ENCODE measurements at places on chromosomes 6 and 20.

DNA sequence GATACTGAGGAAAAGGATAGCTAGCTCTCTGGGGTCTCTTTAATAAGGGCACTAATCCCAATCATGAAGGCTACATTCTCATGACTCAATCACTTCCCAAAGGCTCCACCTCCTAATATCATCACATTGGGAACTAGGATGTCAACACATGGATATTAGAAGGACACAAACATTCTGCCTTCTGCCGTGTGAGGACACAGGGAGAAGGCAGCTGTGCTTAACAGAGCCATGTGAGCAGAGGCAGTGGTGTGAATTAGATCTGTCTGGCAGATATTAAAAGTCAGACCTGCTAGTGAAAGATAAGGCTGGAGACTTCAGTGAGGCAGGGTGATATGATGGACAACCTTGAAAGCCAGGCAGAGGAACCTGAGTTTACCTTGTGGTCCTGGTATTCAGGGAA lies 341.9 kb downstream of the ARHGAP18 start:
- DNase-seq = no peak

- DNase-seq = no peak
Observed at GRCh38 chr20:1652960-1653359, 4.6 kb downstream of the SIRPG start.

- DNase-seq = no peak
Observed at GRCh38 chr20:33411242-33411641, 9.9 kb upstream of the CDK5RAP1 start.

- no peak for DNase-seq
Observed at GRCh38 chr6:23330632-23331031, 761.3 kb downstream of the HDGFL1 start.

GRCh38 chr6:55775029-55775318 lies 100.4 kb downstream of the BMP5 start:
- DNase-seq = no peak
